ENCODE measurements at places on chromosomes 6 and 20.

DNA sequence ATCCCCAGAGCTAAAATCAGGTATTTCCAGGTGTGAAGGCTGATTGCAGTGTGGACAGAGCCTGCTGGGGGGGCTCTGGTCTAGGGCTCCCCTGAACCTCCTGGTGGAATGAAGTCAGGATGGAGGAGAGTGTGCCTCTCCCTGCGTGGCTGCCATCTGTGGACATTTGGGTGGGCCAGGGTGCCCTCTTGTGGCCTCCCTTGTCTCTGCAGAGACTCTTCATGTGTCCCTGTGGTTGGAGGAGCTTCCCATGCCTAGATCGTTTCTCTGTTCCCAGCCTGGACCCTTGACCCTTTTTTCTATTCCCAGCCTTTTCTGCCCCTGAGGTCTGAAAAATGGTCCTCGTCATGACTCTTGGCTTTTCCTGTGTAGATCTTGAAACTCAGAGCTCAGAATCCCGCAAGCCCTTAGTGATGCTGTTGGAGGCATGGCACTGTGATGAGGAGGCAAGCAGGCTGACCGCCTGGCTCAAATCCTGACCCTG lies 9.9 kb upstream of the PSMF1 start:
- no peak for DNase-seq

DNA sequence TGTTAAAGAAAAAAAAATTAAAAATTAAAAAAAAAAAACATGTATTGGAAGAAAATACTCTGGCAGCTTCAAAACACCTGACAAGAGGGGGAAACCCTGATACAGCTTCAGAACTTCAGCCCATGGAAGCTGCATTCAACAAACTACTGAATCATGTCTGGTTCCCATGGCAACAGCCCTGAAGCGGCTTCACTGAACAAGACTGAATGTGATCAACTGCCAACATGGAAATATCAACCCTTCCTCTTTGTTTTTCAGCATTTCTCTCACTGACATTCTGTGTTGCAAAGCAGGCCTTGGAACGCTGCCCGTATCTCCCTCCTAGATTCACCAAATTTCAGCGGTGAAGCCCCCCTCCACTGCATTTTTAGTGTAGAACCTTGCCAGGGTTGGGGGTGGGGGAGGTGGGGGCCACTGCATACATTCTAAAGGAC lies 91.3 kb upstream of the SHLD1 start:
- DNase-seq: no peak

DNA sequence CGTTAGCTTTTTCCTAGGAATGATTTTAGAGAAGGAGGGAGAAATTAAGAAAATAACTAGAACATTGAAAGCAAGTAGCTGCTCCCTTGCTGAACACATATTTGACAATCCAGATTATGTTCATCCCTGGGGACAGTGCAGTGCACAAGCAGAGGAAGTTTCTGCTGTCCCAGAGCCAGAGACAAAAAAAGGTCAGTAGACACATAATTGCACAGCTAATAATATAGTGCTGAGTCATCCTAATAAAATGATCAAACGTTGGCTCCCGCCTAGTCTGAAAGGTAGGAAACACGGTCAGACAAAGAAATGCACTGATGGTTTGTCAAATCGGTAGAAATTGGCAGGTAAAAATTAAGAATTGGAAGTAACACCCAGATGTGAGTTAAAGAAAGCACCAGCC lies 21.7 kb upstream of the SSTR4 start:
- DNase-seq: no peak

DNA sequence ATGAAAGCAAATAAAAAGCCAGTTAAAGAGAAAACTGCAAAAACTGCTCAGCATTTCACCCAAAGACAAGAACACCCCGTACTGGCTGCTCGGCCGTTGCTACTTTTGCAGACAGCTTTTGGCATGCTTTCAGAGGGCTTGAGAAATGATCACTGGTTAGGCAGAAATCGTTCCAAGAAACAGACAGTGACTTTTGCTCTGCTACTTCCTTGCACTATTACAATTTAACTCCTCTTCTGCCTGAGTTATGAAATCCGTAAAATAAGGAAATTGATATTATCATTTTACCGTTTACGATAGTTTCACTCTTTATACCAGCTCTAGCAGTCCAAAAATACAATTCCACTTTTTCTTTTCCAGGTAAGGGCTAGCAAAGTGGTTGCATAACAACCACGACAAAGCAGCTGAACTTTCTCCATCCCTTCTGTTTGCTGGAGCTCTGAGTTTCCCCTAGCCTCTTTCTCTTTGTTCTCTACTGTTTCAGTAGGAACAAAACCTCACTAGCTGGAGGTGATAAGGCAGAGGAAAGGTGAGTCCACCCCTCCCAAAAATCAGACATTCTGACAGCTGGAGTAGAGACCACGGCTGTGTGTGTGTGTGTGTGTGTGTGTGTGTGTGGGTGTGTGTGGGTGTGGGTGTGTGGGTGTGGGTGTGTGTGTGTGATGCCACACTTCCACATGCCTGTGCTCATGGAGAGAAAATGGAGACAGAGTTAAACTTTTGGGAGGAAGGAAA lies 191.8 kb upstream of the RREB1 start:
- no peak for DNase-seq

GRCh38 chr6:43944908-43945767 lies 175.1 kb downstream of the VEGFA start:
- no peak for DNase-seq

GRCh38 chr6:73739096-73739495 lies 43.1 kb downstream of the CD109 start:
- no peak for DNase-seq

DNA sequence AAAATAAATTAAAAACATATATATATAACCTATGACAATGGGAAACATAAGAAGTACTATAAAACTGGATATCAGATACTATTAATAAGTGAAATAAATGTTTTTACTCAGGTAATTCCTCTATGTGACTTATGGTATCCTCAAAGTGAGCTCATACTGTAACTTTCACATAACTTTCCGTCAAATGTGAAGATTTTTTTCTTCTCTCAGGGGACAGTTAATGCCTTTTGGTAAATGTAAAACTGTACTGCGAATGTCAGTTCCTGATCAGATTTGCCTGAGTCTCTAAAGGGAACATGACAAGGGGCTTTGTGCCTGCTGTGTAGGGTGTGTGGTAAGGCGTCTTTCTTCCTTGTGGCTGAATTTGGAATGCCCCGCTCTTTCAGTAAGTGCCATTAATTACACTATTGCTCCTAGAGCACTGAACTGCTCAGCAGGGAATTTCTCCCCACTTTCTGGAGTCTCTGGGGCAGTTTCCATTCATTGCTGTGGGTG lies 271.8 kb downstream of the PRL start:
- DNase-seq: no peak

DNA sequence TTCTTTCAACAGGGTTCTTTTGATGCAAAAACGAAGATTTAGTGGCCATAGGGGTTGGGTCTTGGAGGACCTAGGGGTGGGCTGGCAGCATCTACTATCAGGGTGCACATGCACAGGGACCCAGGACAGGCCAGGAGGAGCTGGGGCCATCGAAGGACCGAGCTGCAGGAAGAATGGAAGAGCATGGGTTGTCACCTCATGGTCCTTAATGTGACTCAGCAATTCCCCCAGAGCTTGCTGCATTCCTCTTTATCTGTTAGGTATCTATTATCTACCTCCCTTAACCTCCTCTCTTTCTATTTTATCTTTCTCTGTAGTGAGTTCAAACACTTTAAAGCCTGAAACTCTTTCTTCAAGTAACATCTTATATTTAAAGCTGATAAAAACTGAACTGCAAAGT lies 167.0 kb downstream of the AIG1 start:
- DNase-seq: no peak

- DNase-seq: no peak
These were observed 11.1 kb downstream of the PCED1A start for GRCh38 chr20:2829376-2829775.

- no peak for DNase-seq
These were observed 79.1 kb downstream of the DTD1 start for GRCh38 chr20:18666803-18667415.

- no peak for DNase-seq
These were observed 54.5 kb upstream of the ENTPD6 start for GRCh38 chr20:25140968-25141367.

GRCh38 chr6:6892744-6893583 lies 214.8 kb upstream of the RREB1 start:
- DNase-seq: no peak

DNA sequence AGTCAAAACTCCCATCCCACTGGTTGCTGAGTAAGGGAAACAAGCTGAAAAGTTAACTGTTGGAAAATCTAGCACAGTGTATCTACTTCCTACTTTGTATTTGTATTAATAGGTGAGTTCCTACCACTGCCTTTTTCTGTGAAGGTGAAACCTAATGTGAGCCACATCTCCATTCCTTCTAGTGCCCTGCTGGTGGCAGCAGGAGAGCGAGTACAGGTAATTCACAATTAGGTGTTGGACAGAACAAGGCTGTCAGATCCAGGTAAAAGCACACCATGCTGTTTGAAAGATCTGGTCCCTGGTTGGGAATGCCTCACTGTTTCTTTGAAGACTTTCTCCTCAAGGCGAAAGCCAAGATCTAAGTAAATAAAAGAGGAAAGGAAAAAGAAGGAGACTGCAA lies 528.4 kb downstream of the PKHD1 start:
- no peak for DNase-seq
